ENCODE measurements at places on chromosomes 2 and 18. TPM values are rescaled to one million over a fixed set of nuclear protein-coding genes. Genes with fewer than 3 reads are reported as not detected.

DNA sequence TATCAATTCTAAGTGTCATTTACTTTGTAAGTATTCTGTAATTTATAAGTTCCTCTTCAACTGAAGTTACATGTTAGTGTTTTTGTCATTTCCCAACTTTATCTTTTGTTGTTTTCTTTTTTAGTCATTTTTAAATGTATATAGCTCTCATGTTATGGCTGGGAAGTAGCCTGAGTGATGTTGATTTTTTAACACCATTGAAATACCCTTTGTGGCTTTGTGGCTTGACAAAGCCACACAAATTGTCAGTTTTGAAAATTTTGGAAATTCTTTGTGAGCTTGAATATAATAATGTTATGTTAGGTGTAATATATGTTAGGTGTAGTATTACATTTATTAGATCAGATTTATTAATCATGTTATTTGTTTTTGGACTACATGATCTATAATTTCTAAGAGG, 16.7 kb downstream of the DNAJC10 start:
- DNase-seq = no peak

DNA sequence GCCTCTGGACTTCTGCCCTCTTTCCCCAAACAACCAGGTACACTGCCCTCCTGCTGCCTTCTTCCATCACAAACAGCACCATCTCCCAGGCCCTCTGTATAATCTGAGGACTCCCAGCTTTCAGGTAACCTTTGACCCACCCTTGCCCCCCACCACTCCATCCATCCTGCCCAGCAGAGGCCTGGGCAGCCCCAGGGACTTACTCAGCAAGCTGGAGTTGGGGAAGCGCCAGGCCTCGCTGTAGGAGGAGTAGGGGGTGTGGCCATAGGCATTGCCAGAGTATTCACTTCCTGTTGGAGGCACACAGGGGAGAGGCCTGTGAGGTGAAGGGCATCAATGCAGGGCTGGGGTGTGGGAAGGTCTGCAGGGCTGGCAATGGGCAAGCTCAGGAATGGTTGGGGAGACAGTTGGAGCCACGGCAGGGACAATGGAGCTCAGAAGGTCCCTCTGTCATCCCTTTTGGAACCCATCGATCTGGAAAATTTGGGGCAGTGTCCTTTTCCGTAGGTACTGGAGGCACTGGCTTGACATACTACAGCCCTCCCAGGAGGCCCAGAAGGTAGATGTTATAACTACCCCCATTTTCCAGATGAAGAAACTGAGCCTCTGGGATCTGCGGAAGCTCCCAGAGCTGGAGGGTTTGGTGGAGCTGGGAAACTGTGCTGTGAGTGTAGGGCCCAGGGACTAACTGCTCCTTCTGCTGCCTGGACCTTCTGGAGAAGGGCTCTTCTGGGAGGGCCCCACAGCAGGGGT, 46.3 kb downstream of the PSD4 start:
- DNase-seq = no peak

DNA sequence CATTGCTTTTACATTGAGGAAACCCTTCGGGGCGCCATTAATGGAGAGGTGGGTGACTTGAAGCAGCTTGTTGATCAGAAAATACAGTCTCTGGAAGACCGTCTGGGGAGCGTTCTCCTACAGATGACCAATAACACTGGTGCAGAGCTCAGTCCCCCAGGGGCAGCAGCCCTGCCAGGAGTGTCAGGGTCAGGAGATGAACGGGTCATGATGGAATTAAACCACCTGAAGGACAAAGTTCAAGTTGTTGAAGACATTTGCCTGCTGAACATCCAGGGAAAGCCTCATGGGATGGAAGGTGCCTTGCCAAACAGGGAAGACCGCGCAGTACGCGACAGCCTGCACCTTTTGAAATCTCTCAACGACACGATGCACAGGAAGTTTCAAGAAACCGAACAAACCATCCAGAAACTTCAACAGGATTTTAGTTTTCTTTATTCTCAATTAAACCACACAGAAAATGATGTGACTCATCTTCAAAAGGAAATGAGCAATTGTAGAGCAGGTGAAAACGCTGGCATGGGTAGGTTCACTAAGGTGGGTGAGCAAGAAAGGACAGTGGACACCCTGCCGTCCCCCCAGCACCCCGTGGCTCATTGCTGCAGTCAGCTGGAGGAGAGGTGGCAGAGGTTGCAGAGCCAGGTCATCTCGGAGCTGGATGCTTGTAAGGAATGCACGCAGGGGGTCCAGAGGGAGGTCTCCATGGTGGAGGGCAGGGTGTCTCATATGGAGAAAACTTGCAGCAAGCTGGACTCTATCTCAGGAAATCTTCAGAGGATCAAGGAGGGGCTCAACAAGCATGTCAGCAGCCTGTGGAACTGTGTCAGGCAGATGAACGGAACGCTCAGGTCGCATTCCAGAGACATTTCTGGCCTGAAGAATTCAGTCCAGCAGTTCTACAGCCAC, 45.0 kb downstream of the EMILIN2 start:
- no peak for DNase-seq

- DNase-seq = no peak
These were observed 134.5 kb downstream of the NCKAP5 start for GRCh38 chr2:133433455-133434451.

GRCh38 chr2:237324405-237324831, 89.5 kb downstream of the COL6A3 start:
- DNase-seq = no peak

DNA sequence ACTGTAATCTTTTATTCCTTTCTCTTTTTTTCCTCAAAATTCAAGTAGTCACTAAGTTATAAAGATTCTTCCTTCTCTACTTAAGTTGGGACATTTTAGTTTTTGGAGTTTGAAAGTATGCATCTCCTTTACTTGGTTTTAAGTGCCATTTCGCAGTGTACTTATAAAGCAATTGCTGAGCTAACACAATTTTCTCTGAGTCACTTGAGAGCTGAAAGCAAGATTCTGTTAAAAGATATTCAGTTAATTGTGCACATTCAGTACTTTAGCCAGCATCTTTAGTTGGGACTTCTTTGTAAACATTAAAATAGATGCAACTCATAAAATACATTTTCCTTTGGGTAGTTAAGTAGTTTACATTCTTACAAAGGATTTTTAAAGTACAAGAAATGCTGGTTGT, 136.0 kb downstream of the GFPT1 start:
- no peak for DNase-seq

GRCh38 chr2:96800061-96801004, 15.7 kb upstream of the CNNM3 start:
- DNase-seq = no peak

DNA sequence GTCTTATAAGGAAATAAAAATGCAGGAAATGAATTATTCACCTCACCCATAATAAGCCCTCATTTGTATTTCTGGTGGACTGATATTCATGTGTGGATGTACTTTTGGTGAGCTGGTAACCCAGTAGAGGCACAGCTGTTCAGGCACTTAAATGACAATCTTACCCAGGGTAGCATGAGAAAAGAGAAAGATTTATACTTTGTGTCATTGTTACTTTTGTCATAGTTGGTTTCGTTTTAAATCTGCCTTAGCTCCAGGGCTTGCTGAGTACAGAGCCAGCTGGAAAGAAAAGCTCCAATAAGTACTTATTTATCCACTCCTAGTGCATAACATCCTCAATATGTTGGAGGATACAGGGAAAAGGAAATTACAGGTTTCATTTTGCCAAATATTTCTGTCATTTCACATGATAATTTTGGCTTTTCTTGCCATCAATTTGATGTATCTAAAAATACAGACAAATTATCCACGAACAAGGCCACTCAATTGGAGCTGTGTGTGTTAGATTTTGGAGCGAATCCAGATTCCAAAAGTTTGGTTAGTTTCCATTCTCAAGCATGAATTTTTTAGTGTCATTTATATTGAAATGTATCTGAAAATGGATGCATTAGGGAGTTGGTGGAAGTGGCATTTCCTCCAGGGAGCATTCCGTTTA, 1276.1 kb upstream of the FAM98A start:
- no peak for DNase-seq

The HADHA gene
- 200 TPM for total RNA-seq

The TCF23 gene
- total RNA-seq = not detected

The TWIST2 gene
- 5.4 TPM for total RNA-seq

Data from pulmonary artery endothelial cell (primary cell).